8988T (cell line): ENCODE measurements at places on chromosomes 3 and 15.

GRCh38 chr15:80127911-80128310 is 24.9 kb upstream of the FAH start:
- no peak for DNase-seq

GRCh38 chr15:100215843-100216169 is 126.0 kb downstream of the ADAMTS17 start:
- no peak for DNase-seq

GRCh38 chr3:112407888-112408702 is 75.1 kb downstream of the CD200 start:
- no peak for DNase-seq

- no peak for DNase-seq
Measured at GRCh38 chr15:58483376-58483775, 51.6 kb downstream of the LIPC start.

- no peak for DNase-seq
Measured at GRCh38 chr3:27449530-27450150, 34.5 kb downstream of the SLC4A7 start.

DNA sequence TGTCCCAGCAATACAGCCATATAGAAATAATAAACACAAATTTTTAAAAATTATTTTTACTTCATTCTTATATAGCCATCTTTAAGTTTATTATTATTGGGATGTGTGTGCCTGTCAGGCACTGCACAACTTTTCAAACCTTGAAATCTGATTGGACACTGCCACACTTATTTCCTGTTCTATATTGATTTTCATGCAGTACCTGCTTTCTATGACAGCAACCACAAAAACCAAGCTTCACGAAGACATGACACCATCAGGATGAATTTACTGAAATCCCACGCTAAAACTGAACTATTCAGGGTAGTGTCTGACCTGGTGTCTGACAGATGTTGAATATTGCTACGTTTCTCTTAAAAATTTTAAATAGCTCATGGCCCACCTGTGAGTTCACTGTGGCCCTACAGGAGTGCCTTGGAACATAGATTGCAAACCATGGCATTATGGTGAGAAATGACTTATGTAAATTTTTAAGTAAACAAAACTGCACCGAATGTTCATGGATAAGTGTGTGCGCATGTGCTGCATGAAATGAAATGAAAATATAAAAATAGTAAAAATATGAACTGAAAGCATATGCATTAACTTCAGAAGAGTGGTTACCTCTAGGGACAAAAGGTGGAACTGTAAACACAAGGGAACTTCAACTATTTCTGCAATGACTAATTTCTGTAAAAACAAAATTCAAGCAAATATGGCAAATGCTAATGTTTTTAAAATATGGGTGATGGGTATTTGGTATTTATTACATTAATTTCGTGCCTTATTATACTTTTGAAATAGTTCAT is 152.3 kb downstream of the ZBTB20 start:
- no peak for DNase-seq

GRCh38 chr15:51382787-51383186 is 41.3 kb downstream of the GLDN start:
- no peak for DNase-seq

DNA sequence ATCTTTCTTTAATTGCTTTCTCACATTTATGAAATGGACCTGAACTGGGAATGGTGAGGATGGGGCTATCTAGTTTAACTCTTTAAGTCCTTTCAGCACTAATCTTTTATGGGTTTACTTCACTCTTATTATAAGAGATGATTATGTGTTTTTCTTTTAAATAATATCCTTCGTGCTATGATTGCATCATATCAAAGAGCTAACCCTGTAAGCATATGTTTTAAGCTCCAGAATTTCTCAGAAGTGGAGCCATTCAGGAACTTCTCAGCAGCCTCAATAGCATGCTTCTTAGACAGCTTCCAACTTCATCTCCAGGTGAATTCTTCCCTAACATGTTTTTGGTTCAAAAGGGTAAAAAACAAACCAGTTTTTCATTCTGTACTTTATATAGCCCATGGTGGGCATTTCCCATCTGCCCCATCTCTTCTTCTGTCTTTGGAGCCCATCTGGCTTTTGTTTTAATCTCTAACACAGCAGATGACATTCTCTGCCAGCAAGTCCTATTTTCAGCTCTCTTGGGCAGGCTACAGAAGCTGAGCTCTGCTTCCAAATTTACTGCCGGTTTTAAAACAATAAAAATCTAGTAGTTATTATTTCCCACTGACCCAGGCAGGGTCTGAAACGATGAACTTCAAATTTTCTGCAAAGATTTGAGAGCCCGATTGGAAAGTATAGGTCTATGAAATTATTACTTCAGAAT is 26.8 kb upstream of the IL1RAP start:
- no peak for DNase-seq
